ENCODE measurements at places on chromosomes 12 and 14.

- DNase-seq, result peak; percentile 91
Measured at GRCh38 chr12:7219599-7220243, 30.2 kb downstream of the PEX5 start.

GRCh38 chr12:106586803-106587684, 4.2 kb downstream of the RFX4 start:
- DNase-seq, result no peak

- no peak for DNase-seq
Measured at GRCh38 chr14:76431538-76431937, 55.6 kb downstream of the ESRRB start.

- DNase-seq, result no peak
Measured at GRCh38 chr14:58862416-58863160, 224.8 kb downstream of the DACT1 start.

DNA sequence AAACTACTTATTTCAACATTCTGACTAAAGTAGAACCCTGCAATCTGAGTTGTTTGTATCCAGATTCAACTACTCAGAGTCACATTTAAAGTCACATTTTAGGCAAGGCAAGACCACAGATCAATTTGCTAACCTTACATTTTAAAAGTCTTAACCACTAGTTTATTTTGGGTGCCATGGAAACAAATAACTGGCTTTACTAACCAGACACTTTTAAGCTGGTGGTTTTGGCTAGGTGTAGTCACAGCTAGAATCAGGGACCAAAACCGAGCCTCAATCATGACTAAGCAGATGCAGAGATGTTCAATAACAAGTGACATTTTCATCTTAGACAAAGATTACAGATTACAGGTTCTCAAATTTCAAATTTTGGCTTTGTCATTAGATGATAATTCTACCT, 115.3 kb downstream of the PDE6H start:
- DNase-seq, result no peak

GRCh38 chr14:37185670-37186069, 12.1 kb upstream of the MIPOL1 start:
- no peak for DNase-seq

DNA sequence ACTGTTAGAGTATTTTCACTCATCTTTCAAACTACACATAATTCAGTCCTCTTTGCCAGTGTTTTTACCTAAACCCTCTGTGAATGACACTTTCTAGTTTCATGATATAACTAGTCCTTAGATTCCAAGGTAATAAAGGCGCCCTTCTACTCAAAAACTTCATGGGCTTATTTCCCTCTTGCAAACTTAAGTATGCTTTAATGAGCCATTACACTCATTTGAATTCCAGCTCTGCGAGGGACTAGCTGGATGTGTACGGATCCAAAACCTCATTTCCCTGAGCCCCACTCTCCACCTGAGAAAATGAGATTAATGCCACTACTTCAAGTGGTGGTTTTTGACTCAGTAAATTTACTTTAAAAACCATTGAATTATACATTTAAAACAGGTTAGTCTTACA, 141.1 kb downstream of the NDUFA12 start:
- DNase-seq, result no peak

- DNase-seq, result no peak
Measured at GRCh38 chr12:95593266-95593871, 42.1 kb upstream of the USP44 start.

GRCh38 chr14:27098451-27098850, 500.6 kb upstream of the NOVA1 start:
- DNase-seq, result no peak

DNA sequence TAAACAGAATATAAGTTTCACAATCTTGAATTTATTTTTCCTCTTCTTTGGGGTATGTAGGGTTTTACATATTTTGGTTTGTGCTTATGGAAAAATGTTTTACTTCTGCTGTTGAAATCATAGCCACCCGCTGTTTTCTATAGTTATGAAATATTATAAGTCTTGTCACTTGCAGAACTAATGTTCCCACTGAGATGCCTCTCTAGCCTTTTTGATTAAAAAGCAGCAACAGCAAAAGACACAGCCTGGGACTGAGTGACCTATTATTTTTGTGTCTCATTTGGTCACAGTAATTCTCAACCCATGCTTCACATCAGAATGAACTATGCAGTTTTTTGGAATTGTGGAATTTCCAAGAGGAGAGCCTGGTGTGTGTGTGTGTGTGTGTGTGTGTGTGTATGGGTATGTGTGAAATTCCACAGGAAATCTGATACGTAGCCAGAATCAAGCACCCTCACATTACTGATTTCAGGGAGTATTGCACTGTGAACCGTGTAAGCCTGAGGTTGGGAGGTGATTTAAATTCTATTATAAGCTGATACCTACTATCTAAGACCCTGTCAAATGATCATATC, 55.7 kb upstream of the FRMD6 start:
- no peak for DNase-seq

DNA sequence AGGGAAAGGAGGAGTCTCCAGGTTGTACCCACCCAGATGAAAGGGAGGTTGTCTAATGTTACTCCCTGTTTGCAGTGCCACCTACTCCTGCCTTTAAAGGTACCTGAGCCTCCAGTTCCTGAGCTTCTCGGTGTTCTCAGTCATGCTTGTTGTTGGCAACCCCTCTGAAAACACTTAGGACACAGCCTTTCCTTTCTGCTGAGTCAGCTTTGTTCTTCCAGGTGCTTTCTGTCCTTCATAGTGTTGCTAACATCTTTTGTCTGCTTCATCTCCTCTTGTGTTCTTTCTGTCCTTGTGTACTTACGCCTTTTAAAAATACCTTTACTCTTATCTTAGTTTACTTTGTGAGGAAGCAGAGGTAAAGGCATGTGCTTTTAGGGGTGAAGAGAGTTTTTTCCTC, 97.0 kb upstream of the NEDD1 start:
- no peak for DNase-seq

GRCh38 chr12:1162081-1162760, 171.2 kb downstream of the ERC1 start:
- DNase-seq, result no peak

DNA sequence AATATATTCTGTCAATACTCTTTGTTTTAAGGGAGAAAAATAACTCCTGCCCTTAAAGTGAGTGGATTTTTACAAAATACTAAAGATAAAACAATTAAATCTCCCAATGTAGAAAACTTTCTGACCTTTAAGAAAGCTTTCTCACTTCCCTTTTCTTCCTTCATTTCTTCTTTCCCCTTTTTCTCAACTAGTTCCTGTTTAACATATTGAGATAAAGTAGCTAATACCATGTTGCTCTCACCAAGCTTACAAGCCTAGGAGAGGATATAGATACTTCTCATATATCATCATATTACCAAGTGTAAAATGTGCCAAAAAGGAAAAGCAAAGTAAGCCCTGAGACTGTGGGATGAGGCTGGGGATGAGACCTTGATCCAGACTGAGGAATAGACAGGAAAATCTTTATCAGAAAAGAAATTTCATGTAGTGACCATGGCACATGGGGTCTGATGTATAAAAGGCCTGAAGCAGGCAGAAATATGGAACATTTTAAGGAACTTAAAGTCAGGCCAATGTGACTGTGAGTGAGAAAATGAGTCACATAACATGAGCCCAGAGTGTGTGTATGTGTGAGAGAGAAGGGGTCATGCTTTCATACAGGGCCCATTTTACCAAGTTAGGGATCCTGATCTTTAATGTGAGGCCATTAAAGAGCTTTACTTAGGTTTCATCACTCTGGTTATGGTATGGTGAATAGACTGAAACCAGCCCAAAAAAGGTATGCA, 1.6 kb upstream of the RPL10L start:
- no peak for DNase-seq

- no peak for DNase-seq
Measured at GRCh38 chr14:34174973-34175372, 224.1 kb upstream of the EGLN3 start.

- DNase-seq, result no peak
Measured at GRCh38 chr12:96434107-96434506, 33.9 kb upstream of the CDK17 start.

DNA sequence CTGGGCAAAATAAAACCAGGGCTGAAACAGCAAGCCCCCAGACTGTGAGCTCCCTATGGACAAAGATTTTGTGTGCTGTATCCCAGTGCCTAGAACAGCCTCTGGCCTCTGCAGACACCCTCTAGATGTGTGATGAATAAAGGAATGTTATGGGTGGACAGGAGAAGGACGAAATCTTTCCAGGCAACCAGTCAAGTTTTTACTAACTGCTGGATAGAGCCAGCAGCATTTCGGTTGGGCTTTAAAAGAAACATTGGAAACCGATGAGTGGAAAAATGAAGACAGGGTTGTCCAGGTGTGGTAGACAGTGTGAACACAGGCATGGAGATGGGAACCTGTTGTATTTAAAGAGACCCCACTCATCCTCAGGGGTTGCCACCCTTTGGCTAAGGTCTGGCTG, 4.0 kb downstream of the CHGA start:
- DNase-seq, result no peak

DNA sequence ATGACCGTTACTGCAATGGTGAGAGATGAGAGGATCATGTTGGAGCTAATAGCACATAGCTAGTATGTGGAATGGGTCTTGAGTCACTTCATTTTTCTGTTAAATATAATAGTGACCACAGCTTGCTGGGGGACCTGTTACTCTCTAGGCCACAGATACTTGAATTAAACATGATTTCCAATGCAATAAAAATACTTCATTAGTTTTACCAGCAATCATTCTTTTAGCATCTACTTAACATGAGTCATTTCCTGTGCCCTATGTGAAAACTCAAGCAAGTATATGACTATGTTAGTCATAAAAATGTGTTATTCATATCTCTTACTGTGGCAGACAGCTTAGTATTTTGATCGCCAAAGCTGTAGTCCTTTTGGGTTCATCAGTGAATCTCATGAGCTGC, 798.8 kb downstream of the SLC16A7 start:
- no peak for DNase-seq

GRCh38 chr12:49783917-49784676, 42.7 kb downstream of the TMBIM6 start:
- DNase-seq, result no peak

- peak; percentile 23 for DNase-seq
Measured at GRCh38 chr12:122749569-122750332, 2.9 kb upstream of the DENR start.

GRCh38 chr14:51185180-51185579, 54.9 kb upstream of the TMX1 start:
- DNase-seq, result no peak

DNA sequence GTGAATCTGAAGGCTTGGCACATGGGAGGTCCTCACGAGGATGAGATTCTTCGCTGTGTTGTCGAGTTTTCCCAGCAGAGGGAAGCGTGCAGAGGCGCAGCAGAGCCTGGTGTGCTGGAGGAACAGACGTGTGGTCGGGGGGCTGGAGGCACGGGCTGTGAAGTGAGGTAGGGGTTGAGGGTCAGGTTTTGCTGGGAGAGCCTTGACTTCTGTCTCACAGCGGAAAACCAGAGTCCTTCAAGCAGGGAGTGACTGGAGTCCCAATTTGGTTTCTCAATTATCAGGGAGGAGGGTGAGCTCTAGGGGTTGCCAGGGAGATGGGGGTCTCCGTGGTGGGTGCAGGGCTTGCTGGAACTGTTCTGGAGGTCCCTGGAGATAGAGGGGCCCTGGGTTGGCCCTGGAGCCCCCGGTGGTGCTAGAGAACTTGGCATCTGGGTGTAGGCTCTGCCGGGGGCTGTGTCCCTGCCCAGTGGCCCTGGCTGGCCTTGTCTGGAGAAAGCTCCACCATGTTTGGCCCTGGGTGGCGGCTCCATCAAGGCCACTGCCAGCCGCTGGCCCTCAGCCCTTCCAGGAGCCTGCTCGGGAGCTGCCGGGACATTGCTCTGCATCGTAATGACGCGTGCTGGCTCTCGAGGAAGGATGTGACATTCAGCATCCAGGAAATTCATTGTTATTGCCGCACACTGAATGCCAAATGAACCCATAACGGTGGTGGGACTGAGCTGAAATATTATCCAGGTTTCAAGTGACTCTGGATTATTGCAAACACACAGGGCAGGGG, 215.7 kb downstream of the KIF26A start:
- no peak for DNase-seq

GRCh38 chr12:85076688-85077430, 40.7 kb downstream of the LRRIQ1 start:
- DNase-seq, result no peak

GRCh38 chr12:121579190-121579791, 1.5 kb downstream of the KDM2B start:
- peak; percentile 64 for DNase-seq

DNA sequence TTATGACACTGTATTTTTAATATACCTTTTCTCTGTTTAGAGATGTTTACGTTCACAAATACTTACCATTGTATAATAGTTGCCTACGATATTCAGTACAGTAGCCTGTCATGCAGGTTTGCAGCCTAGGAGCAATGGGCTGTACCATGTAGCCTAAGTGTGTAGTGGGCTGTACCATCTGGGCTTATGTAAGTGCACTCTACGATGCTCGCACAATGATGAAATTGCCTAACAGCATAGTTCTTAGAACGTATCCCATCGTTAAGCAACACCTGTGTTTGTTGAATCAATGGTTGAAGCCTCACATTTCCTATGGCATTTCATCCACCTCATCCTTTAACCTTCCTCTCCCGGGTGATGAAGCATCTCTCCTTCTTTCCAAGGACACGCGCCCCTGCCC, 12.5 kb upstream of the EML1 start:
- no peak for DNase-seq

- DNase-seq, result no peak
Measured at GRCh38 chr12:62078020-62078419, 182.2 kb upstream of the USP15 start.

GRCh38 chr12:112468046-112468445, 49.3 kb downstream of the PTPN11 start:
- DNase-seq, result no peak

- no peak for DNase-seq
Measured at GRCh38 chr14:89614009-89614691, 197.1 kb upstream of the FOXN3 start.

DNA sequence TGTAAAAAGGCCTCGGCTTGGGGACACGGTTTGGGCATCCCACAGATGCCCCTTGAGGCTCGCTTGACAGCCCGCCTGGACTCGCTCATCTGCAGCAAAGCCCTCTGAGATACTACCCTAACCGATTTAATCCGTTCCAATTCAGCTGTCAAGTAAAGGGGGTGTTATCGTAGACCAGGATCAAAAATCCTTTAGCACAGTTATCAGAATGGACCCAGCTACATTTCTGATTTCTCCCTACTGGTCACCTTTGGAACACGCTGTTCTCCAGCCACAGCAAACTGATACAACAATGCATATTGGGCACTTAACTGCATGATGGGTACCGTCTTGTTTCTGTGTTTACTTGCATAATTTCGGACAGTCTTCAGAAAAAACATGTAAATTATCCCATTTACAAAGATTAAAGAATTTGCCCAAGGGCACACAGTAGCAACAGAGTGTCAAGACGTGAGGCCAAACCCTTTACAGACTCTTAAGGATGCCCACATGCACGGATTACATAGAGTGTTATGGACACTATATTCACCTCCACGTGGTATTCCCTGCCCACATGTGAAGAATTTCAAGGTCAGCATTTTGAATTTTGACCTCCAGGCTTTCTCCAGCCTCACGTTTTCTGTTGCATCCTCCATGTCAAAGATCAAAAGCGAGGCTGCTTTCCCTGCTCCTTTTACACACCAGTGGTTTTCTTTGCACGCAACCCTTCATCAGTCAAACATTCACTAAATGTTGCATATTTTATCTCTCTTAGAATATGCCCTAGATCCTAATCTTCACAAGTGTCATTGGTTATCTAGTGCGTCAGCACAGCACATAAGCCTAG, 3.2 kb upstream of the DUSP6 start:
- no peak for DNase-seq
